Astrocyte of the hippocampus (primary cell): ENCODE measurements at places on chromosomes 2 and 18.
A peak's percentile ranks its signal among the peaks of the same experiment; 100 is the strongest.

GRCh38 chr2:233816771-233817170, 37.6 kb downstream of the HJURP start:
- no peak for DNase-seq

- DNase-seq = peak; percentile 32
Observed at GRCh38 chr2:197813093-197813787, 8.8 kb downstream of the PLCL1 start.

GRCh38 chr2:60531701-60532133, 21.7 kb downstream of the BCL11A start:
- no peak for DNase-seq

DNA sequence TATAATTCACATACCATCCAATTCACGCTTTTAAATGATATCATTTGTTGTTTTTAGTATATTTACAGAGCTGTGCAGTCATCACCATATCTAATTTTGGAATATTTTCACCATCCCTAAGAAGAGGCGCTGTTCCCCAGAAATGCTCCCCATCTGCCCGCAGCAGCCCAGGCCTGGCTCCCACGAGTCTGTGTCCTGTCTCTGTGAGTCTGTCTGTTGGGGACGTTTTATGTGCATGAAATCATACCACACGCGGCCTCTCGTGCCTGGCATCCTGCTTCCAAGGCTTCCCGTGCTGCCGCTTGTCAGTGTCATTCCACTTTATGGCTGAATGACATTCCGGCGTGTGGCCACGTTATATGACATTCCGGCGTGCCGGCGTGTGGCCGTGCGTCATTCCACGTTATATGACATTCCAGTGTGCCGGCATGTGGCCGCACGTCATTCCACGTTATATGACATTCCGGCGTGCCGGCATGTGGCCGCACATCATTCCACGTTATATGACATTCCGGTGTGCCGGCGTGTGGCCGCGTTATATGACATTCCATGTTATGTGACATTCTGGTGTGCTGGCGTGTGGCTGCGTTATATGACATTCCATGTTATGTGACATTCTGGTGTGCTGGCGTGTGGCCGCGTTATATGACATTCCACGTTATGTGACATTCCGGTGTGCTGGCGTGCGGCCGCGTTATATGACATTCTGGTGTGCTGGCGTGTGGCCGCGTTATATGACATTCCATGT, 276.4 kb downstream of the TWIST2 start:
- DNase-seq = no peak

- DNase-seq = peak; percentile 87
Observed at GRCh38 chr18:23226930-23227725, 91.8 kb downstream of the CABLES1 start.

DNA sequence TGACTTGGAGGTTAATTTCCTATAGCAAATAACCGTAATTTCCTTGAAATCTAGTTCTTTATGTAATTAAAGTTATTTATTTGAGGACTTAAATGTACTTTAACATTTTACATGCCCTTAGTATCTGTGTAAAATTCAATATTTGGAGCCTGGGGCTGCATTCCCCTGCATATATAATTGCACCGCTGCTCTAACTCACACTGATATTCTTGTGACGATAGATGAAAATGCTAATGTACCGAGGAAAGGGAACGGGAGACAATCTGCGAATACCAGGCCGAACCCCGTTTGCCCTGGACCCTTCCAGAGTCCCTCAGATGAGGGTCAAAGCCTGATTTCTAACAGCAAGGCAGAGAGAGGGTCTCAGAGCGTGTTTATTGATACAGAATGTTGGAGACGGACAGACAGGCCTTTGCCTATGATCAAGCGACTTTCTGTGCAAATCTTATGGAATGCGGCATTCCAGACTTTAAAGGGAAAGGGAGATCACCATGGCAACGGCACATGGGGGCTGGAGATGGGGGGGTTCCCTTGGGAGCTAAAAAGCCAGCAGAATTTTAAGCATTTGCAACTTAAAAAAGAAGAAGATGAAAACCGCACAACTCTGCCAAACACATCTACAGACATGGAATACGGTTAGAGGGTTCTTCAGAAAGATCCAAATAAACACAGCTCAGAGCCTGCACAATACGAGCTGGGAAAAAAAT, 57.6 kb upstream of the TWIST2 start:
- peak; percentile 27 for DNase-seq
